ENCODE measurements at places on chromosomes 11 and 22. TPM values are rescaled to one million over a fixed set of nuclear protein-coding genes. Genes with fewer than 3 reads are reported as not detected.

Gene SLCO2B1
- total RNA-seq = not detected

Gene CYP2D6
- total RNA-seq = 0.89 TPM

Gene BEST1
- total RNA-seq = 0.45 TPM

Gene GLYATL1
- total RNA-seq = not detected

Gene PNPLA3
- total RNA-seq = 0.77 TPM

Gene MRGPRX3
- total RNA-seq = not detected

Gene FREY1
- 0.32 TPM for total RNA-seq

Gene SLC37A2
- 0.57 TPM for total RNA-seq

Gene LRRN4CL
- 0.10 TPM for total RNA-seq

Gene PNPLA5
- total RNA-seq = not detected

Gene GRIK4
- not detected for total RNA-seq

Gene OR10A2
- not detected for total RNA-seq

Gene RPL27A
- total RNA-seq = 1,157 TPM

Gene MS4A6E
- not detected for total RNA-seq

- no peak for DNase-seq
Measured at GRCh38 chr11:24575392-24575791, 78.5 kb downstream of the LUZP2 start.

DNA sequence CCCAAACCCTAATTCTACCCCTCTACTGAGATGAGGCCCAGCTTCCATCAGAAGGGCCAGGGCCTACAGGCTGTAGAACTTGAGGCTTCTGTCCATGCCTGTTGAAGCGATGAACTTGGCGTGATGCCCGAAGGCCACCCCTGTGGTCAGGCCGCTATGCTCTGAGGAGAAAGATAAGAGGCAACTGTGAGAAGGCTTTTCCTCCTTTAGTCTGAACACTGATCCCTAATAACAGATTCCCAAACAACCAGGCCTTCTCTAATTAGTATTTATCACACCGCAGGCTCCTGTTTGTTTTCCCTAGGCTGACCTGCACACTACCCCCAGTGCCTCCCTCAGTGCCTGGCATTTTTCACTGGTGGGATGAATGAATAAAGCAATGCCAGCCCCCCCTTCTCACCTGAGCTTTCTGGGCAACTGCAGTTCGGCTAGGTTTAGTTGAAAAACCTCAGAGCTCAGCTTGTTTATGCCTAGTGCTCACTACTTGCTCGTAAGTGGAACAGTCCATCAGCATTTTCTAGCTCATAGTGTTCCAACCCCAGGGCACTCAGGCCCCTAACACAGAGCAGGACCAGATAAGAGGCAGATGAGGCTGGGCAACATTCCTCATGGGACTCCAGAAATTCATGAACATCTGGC is 15.2 kb downstream of the PRPF19 start:
- no peak for DNase-seq

DNA sequence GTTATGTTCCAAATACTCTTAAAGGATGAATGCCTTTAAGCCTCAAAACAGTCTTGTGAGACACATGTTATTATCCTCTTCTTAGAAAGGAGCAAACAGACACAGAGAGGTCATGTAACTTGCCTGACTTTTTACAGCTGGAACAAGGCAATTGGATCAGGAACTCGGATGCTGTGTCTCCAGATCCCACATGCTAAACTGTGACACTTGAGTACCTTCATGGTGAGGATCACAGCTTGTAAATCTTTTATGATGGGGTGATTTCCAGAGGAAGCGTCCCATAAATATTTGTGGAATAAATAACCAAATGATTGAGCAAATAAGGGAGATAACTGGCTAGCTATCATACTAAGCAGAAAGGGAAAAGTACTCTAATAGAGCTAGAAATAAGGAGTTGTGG is 171.2 kb downstream of the C11orf91 start:
- DNase-seq = no peak

DNA sequence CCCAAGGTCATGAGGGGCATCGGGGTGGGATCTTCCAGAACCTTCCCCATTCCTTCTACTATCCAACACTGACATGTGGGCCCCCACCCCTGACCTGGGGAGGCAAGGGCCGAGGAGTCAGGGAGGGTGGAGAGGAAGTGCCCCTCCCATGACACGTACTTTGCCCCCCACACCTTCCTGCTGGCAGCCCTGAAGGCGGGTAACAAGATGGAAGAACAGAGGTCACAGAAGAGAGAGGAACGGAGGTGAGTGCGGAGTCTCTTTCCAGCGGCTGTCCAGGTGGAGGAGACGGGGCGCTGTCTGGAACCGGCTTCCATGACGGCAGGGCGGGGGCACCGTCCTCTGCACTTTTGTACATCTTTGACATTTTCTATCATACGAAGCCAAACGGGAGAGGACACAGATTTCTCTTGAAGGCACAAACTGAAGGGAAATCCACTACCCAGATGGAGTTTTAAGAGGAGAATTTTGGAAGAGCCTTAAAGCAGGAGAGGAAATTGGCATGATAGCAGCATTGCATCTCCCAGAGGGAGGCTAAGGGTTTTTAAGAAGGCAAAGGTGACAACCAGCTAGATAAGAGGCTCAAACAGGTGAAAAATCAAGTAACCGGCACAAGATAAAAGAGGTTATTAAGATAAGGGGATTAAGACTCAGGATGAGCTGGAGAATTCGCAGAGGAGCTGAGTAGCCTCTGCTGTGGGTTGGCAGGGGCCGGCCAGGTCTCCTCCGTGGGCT is 16.7 kb downstream of the OSBPL5 start:
- DNase-seq = no peak

- DNase-seq = no peak
Measured at GRCh38 chr22:46329616-46330015, 5.9 kb upstream of the TRMU start.

DNA sequence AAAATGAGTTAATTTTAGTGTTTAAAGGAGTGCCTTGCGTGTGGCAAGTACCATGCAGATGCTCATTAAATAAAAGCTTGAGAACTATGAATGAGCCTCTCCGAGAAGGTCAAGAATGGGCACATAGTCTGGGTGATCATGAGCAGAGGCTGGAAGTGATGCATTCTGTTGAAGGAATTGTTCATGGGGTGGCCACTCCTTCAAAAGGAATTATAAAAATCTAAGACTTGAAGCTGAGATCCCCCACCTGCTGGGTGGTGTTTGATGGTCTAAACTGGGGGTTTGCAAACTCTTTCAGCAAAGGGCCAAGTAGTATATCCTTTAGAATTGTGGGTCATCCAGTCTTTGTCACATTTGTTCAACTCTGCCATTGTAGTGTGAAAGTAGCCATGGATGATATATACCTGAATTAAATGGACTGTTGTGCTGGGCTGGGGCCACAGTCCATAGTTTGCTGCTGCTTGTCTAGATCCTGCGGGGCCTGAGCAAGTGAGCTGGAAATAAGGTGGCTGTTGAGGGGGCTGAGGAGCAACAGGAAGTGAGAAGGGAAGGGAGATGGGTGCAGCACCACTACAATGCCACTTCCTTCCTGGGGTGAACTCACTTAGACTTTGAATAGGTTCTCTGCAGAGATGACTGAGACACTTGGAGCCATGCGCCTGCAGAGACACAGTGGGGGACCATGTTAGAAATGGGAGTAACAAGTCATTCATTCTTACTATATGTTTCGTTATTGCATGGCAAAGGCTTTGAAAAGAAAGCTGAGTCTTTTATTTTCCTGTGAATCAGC is 179.0 kb downstream of the SNX19 start:
- no peak for DNase-seq

DNA sequence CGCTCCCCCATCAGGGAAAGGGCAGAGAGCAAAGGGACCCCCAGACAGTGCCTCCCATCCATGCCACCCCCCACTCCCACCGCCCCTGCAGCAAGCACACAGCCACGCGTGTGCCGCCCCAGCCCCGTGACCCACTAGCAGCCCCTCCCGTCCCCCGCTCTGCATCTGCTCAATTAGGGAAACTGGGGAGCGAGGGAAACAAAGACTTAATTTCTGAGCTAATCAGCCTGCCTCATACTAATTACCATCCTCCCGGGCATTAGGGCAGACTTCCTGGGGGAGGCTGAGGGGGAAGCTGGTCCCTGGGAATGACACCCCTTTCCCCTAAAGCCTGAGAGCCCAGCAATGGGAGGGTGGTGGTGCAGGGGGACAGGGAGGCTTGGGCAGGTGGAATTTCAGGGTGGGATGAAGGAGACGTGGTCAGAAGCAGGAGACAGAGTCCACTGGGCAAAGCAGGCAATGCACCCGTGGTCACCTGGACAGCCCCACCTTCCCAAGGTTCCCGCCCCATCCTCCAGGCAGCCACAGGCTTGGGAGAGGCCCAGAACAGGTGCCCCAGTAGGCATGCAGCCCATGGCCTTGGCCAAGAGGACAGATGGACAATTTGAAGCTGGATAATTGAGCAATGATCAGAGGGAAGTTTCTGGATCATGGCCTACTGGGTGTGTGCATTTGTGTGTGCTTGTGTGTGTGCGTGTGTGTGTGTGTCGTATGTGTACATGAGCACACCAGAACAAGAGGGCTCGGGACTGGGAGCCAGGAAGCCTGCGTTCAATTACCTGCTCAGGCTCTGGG is 20.6 kb downstream of the ELFN2 start:
- no peak for DNase-seq

DNA sequence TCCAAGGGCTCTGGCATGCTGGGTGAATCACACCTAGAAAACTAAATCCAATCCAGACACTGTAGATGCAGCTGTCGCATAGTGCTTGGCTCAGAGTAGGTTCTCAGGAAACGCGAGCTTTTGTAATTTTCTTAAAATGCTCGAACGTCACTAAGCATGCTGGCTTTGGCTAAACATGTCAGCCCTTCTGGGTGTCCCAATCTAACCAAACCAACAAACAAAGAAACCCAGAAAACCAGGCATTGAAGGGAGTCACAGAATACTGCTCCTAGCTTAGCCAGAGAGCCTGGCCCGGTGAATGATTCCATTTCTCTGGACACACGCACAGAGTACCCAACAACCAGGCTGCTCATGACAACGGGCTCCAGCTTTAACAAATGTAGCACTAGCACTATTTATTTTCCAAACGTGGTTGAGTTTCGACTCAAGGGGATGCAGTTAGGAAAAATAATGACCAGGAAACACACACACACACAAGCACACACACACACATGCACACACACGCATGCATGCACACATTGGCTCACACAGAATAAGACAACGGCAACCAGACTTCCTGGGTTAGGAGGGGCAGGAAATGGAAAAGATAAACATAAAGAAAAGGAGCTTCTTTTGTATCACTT is 492.6 kb downstream of the MIAT start:
- DNase-seq = no peak

- DNase-seq = no peak
Measured at GRCh38 chr11:10032935-10033334, 261.1 kb downstream of the SBF2 start.

- DNase-seq = no peak
Measured at GRCh38 chr11:13535819-13536218, 40.0 kb upstream of the PTH start.

GRCh38 chr11:64052938-64053622 is 17.3 kb downstream of the FLRT1 start:
- DNase-seq = no peak

- DNase-seq = no peak
Measured at GRCh38 chr11:134527382-134528243, 115.6 kb upstream of the B3GAT1 start.

- no peak for DNase-seq
Measured at GRCh38 chr11:92552942-92553341, 328.3 kb downstream of the FAT3 start.

- no peak for DNase-seq
Measured at GRCh38 chr11:12464303-12464702, 86.9 kb downstream of the PARVA start.

DNA sequence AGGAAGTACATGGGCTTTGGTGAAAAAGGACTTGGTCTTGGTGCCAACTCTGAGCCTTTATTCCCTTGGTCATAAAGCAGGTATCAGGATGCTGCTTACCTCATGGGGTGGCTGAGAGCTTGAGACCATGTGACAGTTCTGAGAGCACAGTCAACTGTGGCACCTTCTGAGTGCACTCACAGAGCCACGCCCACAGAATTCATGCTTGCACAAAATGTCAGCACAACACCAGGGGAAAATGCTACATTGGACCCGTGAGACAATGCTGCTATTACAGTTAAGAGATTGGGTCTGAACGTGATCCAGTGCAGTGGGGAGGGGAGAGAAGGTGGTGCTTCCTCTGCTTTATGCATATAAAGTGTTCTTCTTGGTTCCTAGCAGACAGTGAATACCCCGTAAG is 79.5 kb upstream of the SPON1 start:
- peak; percentile 65 for DNase-seq

- no peak for DNase-seq
Measured at GRCh38 chr22:48827268-48827846, 1000.3 kb downstream of the BRD1 start.

DNA sequence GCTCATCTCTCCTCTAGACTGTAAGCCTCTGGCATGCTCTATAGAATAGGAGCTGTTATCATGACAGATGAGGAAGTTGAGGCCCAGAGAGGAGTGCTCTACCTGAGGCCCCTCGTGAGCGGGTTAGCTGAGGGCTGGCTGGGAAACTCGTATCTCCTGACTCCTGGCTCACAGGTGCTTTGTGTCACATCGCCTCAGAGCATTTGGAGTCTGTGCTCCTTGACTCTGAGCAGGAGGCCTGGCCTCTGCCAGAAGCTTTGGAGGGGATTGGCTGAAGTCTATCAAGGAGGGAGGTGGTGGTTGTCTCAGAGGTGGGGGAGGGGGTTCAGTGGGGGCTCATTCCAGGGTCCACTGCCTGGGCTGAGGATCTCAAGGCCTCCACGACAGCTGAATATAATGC is 7.4 kb downstream of the KCNC1 start:
- no peak for DNase-seq

DNA sequence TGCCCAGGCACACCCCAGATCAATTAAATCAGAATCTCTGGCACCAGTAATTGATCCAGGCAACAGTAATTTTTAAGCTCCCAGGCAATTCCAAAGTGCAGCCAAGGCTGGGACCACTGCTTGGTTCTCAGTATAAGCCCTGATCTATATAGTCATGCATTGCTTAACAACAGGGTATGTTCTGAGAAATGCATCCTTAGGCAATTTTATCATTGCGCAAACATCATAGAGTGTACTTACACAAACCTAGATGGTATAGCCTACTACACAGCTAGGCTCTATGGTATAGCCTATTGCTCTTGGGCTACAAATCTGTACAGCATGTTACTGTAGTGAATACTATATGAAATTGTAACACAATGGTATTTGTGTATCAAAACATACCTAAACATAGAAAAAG is 651 bp upstream of the C11orf42 start:
- DNase-seq = no peak

GRCh38 chr11:92843455-92843854 is 126.0 kb upstream of the MTNR1B start:
- no peak for DNase-seq

GRCh38 chr11:129320494-129320893 is 55.2 kb upstream of the BARX2 start:
- DNase-seq = no peak

GRCh38 chr11:3006505-3007260 is 14.6 kb upstream of the NAP1L4 start:
- no peak for DNase-seq

- DNase-seq = no peak
Measured at GRCh38 chr11:121741761-121742361, 289.1 kb upstream of the SORL1-AS1 start.
